ENCODE measurements at places on chromosomes 13 and 19. TPM values are rescaled to one million over a fixed set of nuclear protein-coding genes. Genes with fewer than 3 reads are reported as not detected.
A peak's percentile ranks its signal among the peaks of the same experiment; 100 is the strongest.

DNA sequence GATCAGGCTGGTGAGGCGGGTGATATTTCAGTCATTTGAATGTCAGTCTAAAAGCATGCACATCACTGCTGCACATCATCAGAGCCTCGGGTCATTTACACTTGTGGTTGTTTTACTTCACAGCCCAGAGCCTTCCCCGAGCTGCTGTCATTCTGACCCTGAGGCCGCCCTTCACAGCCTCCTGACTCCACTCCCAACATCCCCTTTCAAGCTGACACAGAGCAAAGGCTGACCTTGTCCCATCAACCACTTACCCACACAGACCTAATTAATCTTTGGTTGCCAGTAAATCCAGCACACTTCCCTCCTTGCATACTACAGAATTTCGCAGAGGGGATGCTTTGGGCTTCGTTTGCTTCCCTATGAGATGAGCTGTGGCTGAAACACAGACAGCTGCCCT lies 528.1 kb downstream of the DIAPH3 start:
- no peak for DNase-seq

- DNase-seq: peak; percentile 52
These were observed 470 bp upstream of the GRTP1 start for GRCh38 chr13:113364311-113364889.

GRCh38 chr13:44437356-44438233 lies 64.0 kb downstream of the SERP2 start:
- no peak for DNase-seq

The TMEM86B gene
- total RNA-seq: 8.1 TPM
